HepG2 (cell line): ENCODE measurements at places on chromosomes 12 and 14. TPM values are rescaled to one million over a fixed set of nuclear protein-coding genes. Genes with fewer than 3 reads are reported as not detected.
A peak's percentile ranks its signal among the peaks of the same experiment; 100 is the strongest.

SMIM41 gene
- total RNA-seq = not detected in 2 replicates

DNA sequence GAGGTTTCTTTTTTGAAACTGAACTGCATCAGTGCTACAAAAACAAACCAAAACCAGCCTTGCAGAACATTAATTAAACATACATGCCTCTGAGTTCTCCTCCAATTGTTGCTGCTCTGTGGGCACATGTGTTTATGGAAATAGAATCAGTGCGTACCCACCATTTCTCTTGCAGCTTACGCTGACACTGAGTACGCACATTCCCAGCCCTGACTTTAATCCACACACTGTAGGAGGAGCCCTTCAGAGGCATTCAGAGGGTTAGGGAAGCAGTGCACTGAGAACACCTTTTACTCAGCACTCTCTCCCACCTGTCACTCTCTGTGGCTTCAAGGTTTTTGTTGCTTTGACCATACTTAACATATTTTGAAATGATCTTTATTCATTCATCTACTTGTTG lies 250.5 kb upstream of the PWP1 start:
- no peak for DNase-seq

GRCh38 chr12:52608826-52609630 lies 7.8 kb upstream of the KRT72 start:
- DNase-seq = no peak

- DNase-seq = no peak
Measured at GRCh38 chr14:24993631-24994030, 56.3 kb downstream of the STXBP6 start.

GRCh38 chr12:50581226-50582184 lies 76.7 kb downstream of the DIP2B start:
- DNase-seq = no peak

GRCh38 chr14:24298892-24299254 lies 707 bp downstream of the DHRS1 start:
- peak; percentile 82 for DNase-seq

HOXC12 gene
- total RNA-seq = not detected in 2 replicates

STAC3 gene
- total RNA-seq = 0.14 and 0.18 TPM in 2 replicates

DNA sequence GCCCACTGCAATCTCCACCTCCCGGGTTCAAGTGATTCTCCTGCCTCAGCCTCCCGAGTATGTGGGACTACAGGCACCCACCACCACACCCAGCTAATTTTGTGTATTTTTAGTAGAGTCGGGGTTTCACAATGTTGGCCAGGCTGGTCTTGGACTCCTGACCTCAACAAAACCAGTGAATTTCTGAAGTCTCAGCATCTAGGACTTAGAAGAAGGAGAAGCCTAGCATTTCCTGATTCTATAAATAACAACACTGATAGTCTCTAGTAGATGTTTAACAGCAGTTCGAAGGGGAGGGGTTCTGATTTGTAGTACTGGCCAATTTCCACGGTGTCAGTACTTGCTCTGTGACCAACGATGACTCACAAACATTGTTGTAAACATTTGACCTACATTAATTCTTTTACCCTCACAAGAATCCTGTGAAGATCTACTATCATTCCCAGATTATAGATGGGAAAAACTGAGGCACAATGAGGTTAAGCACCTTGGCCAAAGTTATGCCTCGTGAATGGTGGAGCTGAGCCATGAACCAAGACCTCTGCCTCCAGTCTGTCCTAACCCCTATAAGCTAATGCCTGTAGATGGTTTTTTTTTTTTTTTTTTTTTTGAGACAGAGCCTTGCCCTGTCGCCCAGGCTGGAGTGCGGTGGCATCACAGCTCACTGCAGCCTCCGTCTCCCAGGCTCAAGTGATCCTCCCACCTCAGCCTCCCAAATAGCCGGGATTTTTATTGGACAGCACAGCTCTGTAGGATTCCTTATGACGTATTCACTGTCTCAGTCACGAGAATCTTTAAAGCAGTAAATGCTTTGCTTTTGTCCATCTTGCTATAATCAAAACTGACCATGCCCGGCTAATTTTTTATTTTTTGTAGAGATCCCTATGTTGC lies 5.2 kb downstream of the P2RX4 start:
- DNase-seq = peak; percentile 38

GLT8D2 gene
- not detected in 2 replicates for total RNA-seq

TCL1B gene
- not detected in 2 replicates for total RNA-seq

DNA sequence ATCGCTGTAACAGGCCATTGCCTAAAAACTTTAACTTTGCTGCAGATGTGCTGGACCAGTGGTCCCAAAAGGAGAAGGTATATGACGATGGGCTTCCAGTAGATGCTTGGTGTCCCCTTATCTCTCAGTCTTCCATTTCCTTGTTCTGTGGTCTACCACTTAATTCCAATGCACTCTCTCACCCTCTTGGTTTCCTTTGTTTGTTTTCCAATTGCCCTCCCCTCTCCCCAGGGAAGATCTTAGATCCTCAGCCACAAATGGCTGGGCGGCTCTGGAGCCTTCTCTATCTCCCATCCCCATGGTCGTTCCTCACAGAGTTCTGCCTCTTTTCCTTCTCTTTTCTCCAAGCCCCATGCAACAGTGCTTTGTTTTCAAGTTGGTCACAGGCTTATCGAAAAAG lies 584 bp downstream of the ACSM4 start:
- no peak for DNase-seq

GRCh38 chr12:45415393-45415817 lies 199.5 kb downstream of the ANO6 start:
- peak; percentile 2 for DNase-seq

DNA sequence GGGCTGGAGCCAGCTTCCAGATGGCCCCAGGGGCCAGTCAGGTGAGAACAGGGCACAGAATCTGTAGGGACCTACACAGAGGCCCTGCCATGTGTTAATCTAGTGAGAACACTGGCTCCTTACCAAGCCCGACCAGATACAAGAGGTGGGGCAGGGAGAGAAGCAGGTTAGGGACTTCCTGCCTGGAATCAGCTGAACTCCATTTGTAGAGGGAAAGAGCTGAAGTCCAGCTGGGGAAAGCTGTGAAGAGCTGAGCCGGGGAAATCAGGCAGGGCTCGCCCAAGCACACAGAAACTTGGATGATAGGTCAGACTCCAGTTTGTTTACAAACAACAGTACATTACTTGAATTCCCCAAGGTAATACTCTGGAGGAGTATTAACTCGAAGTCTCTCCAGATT lies 46.7 kb downstream of the PTGER2 start:
- DNase-seq = no peak

- no peak for DNase-seq
Measured at GRCh38 chr12:77342253-77342652, 276.9 kb upstream of the E2F7 start.

- DNase-seq = peak; percentile 71
Measured at GRCh38 chr12:12582895-12583303, 20.2 kb upstream of the DUSP16 start.
